ENCODE measurements at places on chromosomes 1 and 21. TPM values are rescaled to one million over a fixed set of nuclear protein-coding genes. Genes with fewer than 3 reads are reported as not detected.

DNA sequence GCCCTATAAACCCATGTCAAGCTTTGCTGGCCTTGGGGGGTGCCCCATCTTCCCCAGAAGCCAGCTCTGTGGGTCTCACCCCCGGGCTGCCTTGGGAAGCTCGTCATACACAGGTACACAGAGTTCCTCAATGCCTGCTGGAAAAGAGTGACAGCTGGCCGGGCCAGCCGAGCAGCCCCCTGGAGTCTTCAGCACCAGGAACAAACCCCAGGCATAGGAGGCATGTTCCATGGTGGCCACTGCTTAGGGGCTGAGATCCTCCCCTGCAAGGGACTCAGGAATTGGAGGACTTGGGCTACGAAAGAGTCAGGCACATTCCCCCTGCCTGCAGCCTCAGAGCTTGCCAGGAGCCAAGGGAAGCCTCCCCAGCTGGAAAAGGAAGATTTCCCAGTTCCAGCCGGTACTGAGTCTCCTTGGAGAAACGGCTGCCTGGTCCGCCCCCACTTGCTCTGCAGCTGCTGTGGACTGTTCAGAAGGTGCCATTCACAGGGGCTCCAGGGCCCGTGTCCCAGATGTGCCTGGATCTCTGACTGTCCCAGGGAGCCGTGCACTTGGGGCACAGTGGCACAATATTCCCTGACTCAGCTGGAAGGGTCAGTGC is 89.5 kb downstream of the STUM start:
- DNase-seq: no peak

DNA sequence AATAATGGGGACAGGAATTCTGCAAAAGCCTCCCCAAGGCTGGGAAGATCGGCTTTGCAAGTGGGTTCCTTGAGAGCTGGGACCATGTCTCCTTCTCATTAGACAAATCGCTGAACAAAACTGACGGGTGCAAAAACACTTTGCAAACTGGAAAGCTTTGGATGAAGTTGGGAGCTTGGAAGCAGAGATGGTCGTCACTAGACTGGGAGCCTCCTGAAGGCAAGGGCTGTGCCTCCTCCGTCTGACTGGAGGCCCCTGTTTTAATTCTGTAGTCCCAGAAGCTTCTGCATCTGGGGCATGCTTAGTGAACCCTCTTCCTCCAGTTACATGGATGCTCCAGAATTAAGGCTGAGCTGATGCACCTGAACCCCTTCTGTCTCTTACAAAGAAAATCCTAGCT is 82.3 kb upstream of the IFFO2 start:
- no peak for DNase-seq

DNA sequence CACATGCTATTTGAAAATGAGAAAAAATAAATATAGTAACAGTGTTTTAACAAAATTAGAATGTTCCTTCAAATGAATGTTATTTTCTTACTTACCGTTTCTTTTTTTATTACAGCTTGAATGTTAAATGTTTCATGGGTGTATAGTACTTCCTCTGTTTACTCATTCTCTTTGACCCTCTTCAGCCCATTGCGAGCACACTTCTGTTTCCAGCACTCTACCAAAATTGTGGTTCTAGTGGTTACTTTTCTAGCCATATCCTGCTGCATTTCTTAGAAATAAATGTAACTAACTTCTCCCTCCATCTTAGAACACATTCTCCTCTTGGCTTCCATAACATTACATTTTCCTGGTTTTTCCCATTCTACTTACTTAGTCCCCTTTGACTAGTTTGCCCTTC is 190.0 kb upstream of the C1orf105 start:
- no peak for DNase-seq

DSCAM gene
- 0.07 TPM for polyA plus RNA-seq

FBLIM1 gene
- polyA plus RNA-seq: 41.7 TPM

DEPDC1 gene
- 16.8 TPM for polyA plus RNA-seq

AMPD1 gene
- polyA plus RNA-seq: not detected

Measured in right renal cortex interstitium (tissue), 3 donors.